ENCODE measurements at places on chromosomes 3 and 15.

DNA sequence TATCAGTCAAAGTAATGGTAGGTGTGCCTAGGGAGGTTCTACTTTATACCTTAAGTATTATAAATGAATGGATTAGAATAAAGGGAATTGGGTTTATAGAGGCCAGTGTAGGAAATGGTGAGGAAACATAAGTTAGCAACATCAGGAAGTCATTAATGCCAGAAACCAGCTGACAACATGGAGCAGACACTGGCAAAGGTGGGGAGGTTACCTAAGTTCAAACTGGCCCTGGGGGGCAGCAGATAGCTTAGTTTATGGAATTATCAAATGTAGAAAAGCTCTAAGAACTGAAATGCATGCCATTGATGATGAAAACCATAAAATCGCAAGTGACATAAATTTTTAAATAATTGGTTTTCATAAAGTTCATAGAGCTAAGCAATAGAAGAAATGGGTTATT, 498.6 kb downstream of the NAALADL2 start:
- no peaks in the 10 kb centered on the region for H3K27me3 ChIP-seq
- H3K4me3 ChIP-seq: no peak overlapping the region
- H3K27ac ChIP-seq: no peak overlapping the region
- H3K36me3 ChIP-seq: no peaks in the 10 kb centered on the region

DNA sequence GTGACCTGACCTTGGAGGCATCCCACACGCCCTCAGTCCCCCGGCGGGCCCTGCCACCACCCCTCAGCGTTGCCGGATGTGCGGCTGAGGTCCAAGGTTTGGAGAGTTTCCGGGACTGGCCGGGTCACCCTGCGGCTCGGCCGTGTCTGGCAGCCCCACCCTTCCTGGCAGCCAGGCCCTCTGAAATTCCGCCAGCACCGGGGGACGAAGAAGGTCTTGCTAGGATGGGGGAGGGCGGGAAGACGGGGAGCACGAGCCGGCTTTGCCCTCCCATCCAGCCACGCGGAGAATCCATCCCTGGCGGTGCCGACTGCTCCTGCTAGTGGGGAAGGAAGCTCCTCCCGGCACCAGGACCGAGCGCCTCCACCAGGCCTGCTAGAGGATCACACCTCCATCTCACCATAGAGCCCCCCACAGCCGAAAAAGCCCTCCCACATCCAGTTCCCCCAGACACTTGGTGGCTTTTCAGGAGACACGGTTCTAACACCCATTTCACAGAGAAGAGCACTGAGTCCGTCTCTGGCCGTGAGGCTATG, 81.5 kb downstream of the CPN2 start:
- H3K36me3 ChIP-seq: no peaks in the 10 kb centered on the region
- peaks cover 6% of the 10 kb centered on the region for H3K27me3 ChIP-seq
- no peak for DNase-seq
- H3K4me1 ChIP-seq: peaks cover 2% of the 10 kb centered on the region
- no peak overlapping the region for H3K27ac ChIP-seq
- no peak overlapping the region for H3K4me3 ChIP-seq

DNA sequence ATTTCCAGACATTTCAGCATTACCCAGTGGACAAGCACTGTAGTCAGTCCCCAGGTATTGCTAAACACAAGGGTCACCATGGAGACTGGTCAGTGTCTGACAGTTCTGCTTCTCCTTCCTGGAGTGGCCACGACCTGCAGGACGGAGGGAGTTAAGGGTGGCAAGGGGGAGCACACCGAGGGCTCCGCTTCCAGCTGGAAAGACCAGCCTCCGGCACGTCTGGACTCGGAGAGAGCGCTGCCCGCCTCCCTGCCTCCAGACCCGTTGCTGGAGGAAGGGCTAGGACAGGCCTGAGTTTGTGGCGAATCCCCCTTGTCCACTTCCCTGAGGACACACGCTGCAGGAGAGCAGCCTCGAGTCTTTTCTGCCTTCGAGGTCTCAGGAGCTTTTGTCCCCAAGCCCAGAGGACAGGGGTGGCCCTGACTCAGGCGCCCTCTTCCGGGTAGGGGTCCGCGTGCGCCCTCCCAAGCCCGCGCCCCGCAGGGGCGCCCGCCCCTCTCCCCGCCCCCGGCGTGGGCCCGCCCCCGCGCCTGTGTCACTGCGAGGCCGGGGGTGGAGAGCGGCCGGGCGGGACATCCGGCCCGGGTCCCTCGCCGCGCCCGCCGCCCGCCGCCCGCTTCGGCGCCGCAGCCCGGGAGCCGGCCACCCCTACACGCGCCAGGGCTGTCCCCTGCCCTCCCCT, at the start of gene CHST14:
Gene CHST14 (plus strand): TSS at position 562 of the 682 bp plus-strand sequence. CDS start 230 bp downstream, outside the sequence.
- H3K4me3 ChIP-seq: peak within 1 kb of the TSS; percentile 83
- peaks cover 9% of the 10 kb centered on the region for H3K36me3 ChIP-seq
- peak; percentile 48 for DNase-seq
- peaks cover 39% of the 10 kb centered on the region for H3K4me1 ChIP-seq
- peak within 1 kb of the TSS; percentile 85 for H3K27ac ChIP-seq

DNA sequence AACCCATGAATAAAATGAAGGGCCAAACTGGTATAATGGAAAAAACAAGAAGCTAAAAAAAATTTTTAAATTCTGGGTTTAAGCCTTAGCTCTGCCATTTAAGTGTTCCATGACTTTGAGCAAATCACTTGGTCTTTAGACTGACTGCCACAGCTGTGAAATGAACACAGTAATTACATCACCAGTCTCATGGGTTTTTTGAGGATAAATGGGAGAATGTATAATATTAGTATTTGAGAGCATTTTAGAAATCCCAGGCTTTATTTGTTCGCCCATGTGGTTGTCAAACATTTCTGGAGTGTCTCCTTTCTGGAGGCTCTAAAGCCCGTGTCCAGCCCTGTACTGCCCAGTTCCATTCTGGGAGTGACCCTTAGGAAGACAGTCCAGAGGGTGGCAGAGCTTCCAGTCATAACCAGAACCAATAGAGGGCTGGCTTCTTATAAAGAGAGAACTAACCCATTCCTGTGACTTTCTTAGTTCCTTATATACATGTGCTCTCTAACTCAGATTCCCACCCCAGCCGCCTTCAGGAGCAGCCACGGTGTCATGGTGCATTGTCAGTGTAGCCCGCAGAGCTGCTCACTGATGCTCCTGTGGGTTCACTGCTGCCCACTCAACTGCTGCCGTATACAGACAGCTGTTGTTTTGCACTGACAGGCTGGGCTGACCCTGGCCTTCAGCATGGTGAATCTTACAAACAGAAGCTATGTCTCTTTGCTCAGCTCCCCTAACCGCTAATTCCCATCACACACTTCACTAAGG, 44.7 kb downstream of the BOC start:
- H3K27me3 ChIP-seq: no peaks in the 10 kb centered on the region
- no peak for DNase-seq
- H3K4me1 ChIP-seq: no peaks in the 10 kb centered on the region
- no peaks in the 10 kb centered on the region for H3K36me3 ChIP-seq
- H3K27ac ChIP-seq: no peak overlapping the region

GRCh38 chr3:105781871-105782270, 86.9 kb downstream of the CBLB start:
- H3K27me3 ChIP-seq: no peaks in the 10 kb centered on the region
- H3K4me1 ChIP-seq: peaks cover 60% of the 10 kb centered on the region
- no peak for DNase-seq
- H3K4me3 ChIP-seq: no peak overlapping the region
- H3K36me3 ChIP-seq: peaks cover 54% of the 10 kb centered on the region

GRCh38 chr3:10140996-10141546, 507 bp upstream of the VHL start:
- H3K36me3 ChIP-seq: peaks cover 21% of the 10 kb centered on the region
- no peak for DNase-seq
- peaks cover 18% of the 10 kb centered on the region for H3K4me1 ChIP-seq

GRCh38 chr3:51392355-51393133, 1.5 kb downstream of the RBM15B start:
- DNase-seq: no peak
- H3K27ac ChIP-seq: peak overlapping the region; percentile 67
- peak overlapping the region; percentile 83 for H3K4me3 ChIP-seq
- H3K36me3 ChIP-seq: peaks cover 64% of the 10 kb centered on the region
- H3K4me1 ChIP-seq: peaks cover 68% of the 10 kb centered on the region
- no peaks in the 10 kb centered on the region for H3K27me3 ChIP-seq

DNA sequence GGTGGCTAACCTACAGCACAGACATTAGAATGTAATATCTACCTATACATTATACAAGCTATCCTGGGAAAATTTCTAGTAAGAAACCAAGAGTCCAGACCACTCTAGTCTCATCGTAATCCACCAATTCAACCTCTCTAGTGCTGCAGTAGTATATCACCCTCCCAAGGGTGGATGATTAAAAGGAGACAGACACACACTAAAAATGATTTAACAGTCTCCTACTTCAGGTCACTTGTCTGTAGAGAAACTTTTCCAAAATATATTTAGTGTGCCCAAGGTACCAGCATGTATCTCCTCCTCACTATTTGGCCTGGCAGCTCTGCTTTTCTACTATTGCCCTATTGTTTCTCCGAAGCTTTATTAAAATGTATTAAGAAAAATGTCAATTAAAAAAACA, 45.0 kb downstream of the ZBTB20 start:
- peaks cover 36% of the 10 kb centered on the region for H3K4me1 ChIP-seq
- H3K27ac ChIP-seq: no peak overlapping the region
- DNase-seq: no peak
- H3K36me3 ChIP-seq: peaks cover 10% of the 10 kb centered on the region
- H3K27me3 ChIP-seq: no peaks in the 10 kb centered on the region

- H3K36me3 ChIP-seq: no peaks in the 10 kb centered on the region
- no peaks in the 10 kb centered on the region for H3K27me3 ChIP-seq
- H3K27ac ChIP-seq: no peak overlapping the region
- DNase-seq: no peak
Observed at GRCh38 chr15:65913631-65914199, 44.4 kb downstream of the RAB11A start.

DNA sequence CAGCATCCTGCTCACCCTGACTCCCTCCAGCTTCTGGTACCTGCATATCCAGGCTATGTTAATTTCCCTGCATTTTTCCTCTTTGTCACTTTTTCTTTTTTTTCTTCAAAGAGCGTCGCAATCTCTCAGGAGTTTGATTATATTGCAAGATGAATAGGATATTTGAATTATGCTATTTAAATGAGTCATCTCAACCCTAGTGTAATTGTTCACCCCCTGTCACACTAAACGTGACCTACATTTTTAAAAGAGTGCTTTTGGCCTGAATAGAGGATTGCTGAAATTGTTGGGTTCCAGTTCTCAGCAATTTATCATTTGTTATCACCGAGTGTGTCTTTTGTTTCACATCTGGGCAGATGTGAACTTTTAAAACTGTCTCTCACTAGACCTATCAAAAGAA, 294.7 kb downstream of the SOX2 start:
- no peak overlapping the region for H3K27ac ChIP-seq
- DNase-seq: no peak
- no peak overlapping the region for H3K4me3 ChIP-seq
- H3K36me3 ChIP-seq: no peaks in the 10 kb centered on the region
- no peaks in the 10 kb centered on the region for H3K27me3 ChIP-seq

- H3K4me1 ChIP-seq: no peaks in the 10 kb centered on the region
- no peak for DNase-seq
- no peak overlapping the region for H3K27ac ChIP-seq
- H3K27me3 ChIP-seq: no peaks in the 10 kb centered on the region
Observed at GRCh38 chr3:31880482-31881078, 100.5 kb downstream of the OSBPL10 start.

DNA sequence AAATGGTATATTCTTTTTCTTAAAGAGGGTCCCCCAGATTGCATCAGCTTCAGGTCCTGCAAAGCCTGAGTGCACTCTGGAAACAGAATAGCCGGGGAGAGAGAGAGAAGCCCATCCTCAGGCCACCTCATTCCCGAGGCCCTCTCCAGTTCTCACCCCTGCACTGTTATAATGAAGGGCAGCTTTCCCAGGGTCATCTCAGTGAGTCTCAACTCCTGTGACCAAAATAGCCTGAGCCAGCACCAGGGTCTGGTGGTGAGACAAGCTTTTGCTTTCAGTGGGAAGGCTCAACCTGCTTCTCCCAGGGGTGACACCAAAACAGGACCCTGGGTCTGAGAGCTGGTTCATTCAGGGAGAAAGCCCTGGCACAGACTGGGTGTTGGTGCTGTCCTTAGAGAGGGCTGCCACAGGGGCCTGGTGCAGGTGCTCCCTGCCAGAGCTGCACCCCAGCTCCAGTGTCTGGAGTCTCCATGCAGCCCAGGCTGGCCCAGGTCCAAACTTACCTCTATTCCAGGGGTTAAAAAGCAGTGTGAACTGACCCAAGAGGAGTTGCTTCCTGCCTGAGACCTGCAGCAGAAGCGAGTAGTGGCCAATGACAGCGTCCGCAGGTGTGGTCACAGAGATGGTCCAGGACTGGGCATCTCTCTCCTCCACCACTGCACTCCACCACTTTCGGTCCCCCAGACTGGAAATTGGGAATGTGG, 6.1 kb downstream of the EPB42 start:
- H3K4me3 ChIP-seq: no peak overlapping the region
- no peak overlapping the region for H3K27ac ChIP-seq
- DNase-seq: no peak
- no peaks in the 10 kb centered on the region for H3K27me3 ChIP-seq
- H3K4me1 ChIP-seq: no peaks in the 10 kb centered on the region
